Activated naive CD4-positive, alpha-beta T cell treated with anti-CD3 and anti-CD28 coated beads for 36 hours (primary cell): ENCODE measurements at places on chromosomes 4 and X. TPM values are rescaled to one million over a fixed set of nuclear protein-coding genes. Genes with fewer than 3 reads are reported as not detected.

DNA sequence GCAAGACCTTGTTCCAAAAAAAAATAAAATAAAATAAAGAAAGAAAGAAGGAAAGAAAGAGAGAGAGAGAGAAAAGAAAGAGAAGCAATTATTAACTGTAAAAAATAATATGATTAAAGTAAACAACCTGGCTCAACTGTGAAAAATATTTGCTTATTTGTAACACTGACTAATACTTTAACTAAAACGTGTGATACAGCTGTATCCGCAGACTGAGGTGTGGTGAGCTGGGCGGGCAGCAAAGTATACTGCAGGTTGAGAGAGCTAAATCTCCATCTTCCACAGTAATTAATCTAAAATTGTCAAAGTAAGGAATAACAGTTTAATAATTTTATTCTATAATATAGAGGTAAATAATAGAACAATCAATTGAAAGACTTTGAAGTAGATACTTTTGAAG lies 145.5 kb upstream of the FAM241A start:
- DNase-seq, result no peak

DNA sequence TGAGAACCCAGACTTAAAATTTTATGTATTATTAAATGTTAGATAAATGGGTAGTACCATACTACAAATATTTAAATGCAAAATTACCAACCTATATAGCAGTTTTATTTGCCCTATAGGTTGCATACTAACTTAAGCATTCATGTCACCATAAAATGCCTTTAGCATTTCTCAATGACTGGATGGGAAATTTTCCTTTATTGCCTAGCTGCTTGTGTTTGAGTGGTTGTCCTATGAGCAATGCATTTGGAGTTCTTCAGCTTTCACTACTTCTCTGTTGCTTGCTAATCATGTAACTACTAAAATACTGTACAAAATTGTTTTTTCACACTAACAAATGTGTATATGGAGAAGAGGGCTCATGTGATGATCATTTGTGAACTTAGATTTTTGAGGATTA lies 44.2 kb upstream of the CEP135 start:
- no peak for DNase-seq

DNA sequence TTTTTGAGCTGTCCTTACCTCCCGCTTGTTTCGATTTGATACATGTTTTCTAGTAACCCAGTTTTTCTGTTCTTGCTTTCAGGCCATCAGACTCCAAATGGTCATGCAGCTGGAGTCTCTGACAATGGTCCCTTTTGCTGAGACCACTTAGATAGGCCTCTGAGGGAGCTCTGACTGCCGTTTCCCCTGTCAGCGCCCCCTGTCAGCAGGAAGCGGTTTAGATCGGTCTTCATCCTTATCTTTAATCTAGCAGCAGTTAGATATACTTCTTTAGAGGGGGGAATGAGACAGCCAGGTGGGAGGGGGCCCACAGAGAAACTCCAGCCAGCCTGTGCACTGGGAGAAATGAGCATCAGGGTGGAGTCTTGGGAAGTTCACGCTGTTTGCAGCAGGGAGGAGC lies 457.9 kb downstream of the GPAT3 start:
- DNase-seq, result no peak

GRCh38 chr4:182307746-182308145 lies 64.5 kb downstream of the TENM3 start:
- no peak for DNase-seq

- no peak for DNase-seq
Measured at GRCh38 chr4:164772076-164772475, 18.1 kb downstream of the SMIM31 start.

Gene FHDC1
- total RNA-seq, result 0.12 TPM

DNA sequence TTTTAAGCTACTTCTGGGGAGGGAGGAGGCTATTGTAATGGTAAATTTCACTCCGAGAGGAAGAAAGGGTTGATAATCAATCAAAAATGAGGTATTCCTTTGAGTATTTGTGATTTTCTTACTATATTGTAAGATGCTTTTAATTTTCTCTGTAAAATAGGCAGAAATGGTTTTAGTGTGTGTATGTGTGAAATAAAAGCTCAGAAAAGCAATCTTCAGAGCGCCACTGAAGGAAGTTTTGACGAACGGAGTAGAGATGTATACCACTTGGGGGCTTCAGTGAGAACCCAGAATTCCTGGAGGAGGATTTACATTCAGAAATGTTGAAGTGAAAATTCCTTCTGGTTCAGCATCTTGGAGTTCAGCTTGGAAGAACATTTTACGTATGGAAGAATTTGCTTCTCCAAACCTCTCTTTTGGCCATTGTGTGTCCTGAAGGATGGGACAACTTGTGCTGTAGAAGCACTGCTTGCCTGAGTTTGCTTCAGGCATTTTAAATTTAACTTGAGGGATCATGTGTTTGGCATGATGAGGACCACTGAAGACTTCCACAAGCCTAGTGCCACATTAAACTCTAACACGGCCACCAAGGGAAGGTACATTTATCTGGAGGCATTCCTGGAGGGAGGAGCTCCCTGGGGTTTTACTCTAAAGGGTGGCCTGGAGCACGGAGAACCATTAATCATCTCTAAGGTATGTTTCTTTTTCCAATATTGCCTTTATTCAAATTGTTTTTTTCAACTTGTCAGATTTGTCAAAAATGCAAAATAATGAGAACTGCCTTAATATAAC lies 695 bp downstream of the SHROOM3 start:
- no peak for DNase-seq
